Stimulated activated naive B cell treated with anti-CD40 and anti-IgM and Interleukin-4, amounts not matched to agents 10 μg/mL and 1 μg/mL and 100 μg/mL, for 72 hours (primary cell): ENCODE measurements at places on chromosomes 16 and 17.

DNA sequence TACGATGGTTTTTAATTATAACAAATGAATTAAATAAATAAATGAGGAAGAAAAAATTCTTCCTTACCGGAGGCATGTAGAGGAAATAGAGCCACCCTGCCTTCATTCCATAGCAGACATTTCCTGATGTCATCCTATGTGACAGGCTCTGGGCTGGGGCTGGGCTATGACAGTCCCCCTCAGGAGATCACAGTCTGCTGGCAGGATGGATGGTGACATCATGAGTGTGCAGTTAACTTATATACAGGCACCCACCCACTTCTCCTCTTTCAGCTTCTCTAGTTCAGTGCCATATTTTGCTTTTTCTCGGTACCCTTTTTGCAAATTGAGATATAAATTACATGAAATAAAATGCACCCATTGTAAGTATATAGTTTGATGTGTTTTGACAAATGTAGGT lies 6.4 kb upstream of the CMTM3 start:
- no peak for DNase-seq

DNA sequence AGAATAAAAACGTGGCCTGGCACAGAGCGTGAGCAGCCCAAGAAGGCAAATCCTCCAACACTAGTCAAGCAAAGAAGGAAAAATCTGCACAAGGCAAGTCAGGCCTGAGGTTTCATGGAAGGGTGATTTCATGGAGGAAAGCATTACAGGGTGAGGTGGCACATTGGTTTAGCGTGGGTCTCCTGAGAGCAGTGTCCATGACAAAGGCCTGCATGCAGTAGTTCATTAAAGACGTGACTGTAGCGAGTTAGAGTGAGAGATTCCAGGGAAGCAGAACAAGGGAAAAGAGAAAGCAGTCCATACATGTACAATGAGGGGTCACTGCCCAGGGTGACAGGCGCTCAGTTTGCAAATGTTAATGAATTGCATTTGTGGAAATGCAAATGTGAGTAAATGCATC lies 285.0 kb upstream of the ERCC4 start:
- DNase-seq, result no peak

DNA sequence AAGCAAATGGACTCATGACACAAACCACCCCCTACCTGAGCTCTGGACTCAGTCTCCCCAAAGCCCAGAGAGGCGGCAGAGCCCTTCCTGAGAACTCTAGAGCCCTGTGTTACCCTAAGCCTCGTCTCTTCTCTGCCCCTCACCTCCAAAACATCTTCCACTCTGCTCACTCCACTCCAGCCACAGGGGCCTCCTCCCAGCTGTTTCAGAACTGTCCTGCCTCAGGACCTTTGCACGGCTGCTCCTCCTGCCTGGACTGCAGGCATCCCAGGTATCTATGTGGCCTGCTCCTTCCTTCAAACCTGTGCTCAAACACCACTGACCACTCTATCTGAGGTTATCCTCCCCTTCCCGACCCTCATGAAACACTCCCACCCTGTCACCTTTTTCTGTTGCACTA lies 12.9 kb upstream of the LITAF start:
- no peak for DNase-seq

GRCh38 chr16:49575346-49576172 lies 202.0 kb downstream of the C16orf78 start:
- peak; percentile 54 for DNase-seq

GRCh38 chr16:29030086-29030840 lies 45.4 kb downstream of the LAT start:
- no peak for DNase-seq

GRCh38 chr17:39916918-39917317 lies 1.5 kb downstream of the GSDMB start:
- DNase-seq, result no peak

DNA sequence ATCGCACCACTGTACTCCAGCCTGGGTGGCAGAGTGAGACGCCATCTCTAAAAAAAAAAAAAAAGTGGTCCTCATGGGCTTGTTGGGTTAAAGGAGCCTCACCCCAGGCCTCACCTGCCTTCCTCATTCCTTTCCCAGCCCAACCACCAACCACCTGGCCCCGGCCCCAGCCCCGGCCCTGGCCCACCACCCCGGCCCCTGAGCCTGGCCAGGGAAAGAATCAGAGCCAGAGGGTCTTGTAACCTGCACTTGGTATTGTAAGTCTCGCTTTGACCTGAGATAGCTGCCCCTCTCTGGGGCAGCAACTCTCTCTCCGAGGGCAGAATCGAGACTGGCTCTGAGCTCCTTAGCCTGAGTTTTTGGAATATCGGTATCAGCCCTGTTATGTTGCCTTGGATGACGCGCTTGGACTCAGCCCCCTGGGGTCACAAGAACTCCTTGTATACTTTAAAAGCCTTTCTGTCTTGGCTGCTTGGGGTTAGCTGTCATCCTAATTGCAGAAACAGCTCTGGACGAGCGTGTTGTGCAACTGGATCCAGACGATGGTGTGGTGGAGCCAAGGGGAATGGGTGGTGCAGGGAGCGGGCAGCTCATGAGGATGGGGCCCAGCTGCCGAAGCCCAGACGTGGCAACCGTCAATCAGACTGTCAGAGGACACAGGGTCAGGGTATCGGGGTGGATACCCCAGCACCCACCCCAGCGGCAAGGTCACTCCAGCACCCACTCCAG lies 14.6 kb downstream of the SMTNL2 start:
- DNase-seq, result no peak

GRCh38 chr17:29617125-29617480 lies 5.6 kb downstream of the CORO6 start:
- DNase-seq, result peak; percentile 82

GRCh38 chr17:43803758-43804157 lies 23.5 kb downstream of the CFAP97D1 start:
- no peak for DNase-seq

- no peak for DNase-seq
Measured at GRCh38 chr17:61349350-61349749, 50.3 kb upstream of the TBX2 start.

DNA sequence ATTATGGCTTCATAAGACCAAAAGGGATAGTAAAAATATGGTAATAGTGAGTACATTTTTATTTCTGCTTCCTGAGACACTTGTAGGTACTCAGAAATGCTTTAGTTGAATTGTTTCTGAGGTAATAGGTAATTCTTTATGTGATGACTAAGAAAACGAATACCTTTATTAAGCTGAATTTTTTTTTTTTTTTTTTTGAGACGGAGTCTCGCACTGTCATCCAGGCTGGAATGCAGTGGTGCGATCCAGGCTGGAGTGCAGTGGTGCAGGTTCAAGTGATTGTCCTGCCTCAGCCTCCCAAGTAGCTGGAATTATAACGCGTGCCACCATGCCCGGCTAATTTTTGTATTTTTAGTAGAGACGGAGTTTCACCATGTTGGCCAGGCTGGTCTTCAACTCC lies 1.9 kb downstream of the RAD51C start:
- DNase-seq, result no peak

- DNase-seq, result no peak
Measured at GRCh38 chr16:6510261-6510660, 822.4 kb upstream of the RBFOX1 start.

DNA sequence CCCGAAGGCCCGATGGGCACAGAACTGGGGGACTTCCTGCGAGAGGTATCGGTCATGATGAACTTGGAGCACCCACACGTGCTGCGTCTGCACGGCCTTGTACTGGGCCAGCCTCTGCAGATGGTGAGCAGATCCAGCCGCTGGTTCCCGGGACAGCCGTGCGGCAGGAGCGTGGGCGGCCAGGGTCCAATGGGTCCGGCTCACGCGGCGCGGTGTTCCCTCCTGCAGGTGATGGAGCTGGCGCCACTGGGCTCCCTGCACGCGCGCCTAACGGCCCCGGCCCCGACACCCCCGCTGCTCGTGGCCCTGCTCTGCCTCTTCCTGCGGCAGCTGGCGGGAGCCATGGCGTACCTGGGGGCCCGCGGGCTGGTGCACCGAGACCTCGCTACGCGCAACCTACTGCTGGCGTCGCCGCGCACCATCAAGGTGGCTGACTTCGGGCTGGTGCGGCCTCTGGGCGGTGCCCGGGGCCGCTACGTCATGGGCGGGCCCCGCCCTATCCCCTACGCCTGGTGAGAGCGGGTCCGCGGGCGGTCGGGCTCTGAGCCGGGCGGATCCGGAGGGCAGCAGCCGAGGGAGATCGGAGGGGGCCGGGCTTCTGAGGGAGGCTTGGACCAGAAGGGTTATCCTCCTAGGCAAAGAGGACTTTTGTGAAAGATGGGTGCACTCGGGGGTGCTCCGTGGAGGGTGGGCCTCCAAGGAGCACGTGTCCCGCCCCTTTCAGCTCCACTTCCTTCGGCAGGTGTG lies 3.0 kb downstream of the TNK1 start:
- peak; percentile 66 for DNase-seq

DNA sequence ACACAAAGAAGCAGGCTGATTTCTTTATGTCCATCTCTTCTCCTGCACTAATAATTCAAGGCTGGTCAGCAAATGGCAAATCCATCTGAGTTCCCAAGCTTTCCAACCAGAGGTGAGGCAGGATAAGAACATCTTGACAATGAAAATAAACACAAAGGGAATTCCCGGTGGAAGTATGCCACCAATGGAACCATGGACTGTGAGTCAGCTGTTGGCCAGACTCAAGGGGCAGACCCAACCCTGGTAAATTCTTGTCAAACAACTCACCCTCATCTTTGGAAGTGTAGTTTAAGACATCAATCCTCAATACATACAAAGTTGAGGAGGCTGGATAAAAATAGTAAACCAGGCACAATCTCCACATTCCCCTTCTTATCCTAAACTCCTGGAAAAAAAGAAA lies 74.3 kb upstream of the CES5A start:
- no peak for DNase-seq

- no peak for DNase-seq
Measured at GRCh38 chr16:88062341-88063210, 111.3 kb downstream of the BANP start.
